ENCODE measurements at places on chromosomes 4 and X. TPM values are rescaled to one million over a fixed set of nuclear protein-coding genes. Genes with fewer than 3 reads are reported as not detected.
A peak's percentile ranks its signal among the peaks of the same experiment; 100 is the strongest.

DNA sequence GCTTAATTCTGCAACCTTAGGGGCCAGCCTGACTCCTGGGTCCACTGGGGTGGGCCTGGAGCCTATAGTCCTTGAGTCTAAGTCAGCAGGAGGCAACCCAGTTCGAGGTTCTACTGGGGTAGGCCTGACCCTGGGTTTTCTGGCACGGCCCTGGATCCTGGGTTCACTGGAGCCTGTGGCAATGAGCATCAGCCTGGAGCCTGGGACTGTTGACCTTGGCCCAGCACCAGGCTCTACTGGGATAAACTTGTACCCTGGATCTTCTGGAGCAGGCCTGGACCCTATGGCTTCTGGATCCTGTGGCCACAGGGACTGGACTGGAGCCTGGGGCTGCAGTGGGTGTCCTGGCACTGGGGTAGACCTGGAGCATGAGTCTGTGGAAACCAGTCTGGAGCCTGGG is 874.3 kb upstream of the INTU start:
- DNase-seq: no peak

The MND1 gene
- 33.6 TPM for total RNA-seq

- no peak for DNase-seq
These were observed 56.3 kb downstream of the ENOX2 start for GRCh38 chrX:130846746-130847145.

The TIMM8A gene
- 11.8 TPM for total RNA-seq

The RAB41 gene
- not detected for total RNA-seq

GRCh38 chr4:31007858-31008257 is 287.7 kb downstream of the PCDH7 start:
- DNase-seq: no peak

DNA sequence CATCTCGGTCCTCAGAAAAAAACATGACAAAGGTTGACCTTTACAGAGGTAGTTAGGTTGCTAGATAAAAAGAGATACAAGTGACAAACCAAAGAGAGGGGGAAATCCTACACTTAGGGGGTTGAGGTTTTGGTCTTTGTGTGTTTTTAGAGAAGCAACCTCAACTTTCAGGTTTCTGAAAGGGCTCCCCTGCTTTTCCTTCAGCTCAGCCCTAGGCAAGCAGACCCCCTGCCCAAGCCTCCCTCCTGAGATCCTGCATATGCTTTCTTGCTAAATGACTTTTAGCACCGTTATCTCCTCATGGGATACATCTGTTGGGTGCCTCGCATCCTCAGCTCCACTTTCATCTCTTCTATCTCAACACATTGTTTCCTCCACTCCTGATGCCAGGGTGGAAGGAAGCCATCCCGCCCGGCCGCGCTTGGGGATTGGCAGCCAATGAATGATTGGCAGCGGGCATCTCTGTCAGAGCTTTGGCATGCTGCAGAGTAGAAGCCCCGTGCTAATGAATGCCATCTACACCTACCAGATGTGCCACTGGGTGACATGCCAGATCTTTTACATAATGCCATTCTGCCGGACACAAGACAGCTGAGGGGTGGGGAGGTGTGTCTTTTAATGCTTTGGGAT is 15.0 kb upstream of the PRDM8 start:
- no peak for DNase-seq

DNA sequence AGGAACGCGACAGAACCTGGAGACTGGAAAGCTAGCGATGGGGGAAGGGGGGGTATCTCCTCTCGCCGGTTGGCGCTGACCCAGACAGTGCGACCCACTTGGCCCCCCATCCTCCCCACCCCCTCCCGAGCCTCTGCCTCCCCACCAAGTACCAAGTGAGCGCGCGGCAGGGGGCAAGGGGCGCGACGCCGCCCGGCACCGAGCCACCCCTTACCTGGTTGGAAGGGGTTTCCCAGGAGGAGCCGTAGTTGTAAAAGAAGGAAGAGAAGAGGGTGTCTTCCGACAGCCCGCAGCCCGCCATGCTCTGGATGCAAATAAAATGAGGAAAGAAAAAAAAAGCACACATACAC is 112.2 kb downstream of the DHX15 start:
- DNase-seq: no peak

- no peak for DNase-seq
These were observed 4.8 kb upstream of the EXOSC9 start for GRCh38 chr4:121796283-121796682.

DNA sequence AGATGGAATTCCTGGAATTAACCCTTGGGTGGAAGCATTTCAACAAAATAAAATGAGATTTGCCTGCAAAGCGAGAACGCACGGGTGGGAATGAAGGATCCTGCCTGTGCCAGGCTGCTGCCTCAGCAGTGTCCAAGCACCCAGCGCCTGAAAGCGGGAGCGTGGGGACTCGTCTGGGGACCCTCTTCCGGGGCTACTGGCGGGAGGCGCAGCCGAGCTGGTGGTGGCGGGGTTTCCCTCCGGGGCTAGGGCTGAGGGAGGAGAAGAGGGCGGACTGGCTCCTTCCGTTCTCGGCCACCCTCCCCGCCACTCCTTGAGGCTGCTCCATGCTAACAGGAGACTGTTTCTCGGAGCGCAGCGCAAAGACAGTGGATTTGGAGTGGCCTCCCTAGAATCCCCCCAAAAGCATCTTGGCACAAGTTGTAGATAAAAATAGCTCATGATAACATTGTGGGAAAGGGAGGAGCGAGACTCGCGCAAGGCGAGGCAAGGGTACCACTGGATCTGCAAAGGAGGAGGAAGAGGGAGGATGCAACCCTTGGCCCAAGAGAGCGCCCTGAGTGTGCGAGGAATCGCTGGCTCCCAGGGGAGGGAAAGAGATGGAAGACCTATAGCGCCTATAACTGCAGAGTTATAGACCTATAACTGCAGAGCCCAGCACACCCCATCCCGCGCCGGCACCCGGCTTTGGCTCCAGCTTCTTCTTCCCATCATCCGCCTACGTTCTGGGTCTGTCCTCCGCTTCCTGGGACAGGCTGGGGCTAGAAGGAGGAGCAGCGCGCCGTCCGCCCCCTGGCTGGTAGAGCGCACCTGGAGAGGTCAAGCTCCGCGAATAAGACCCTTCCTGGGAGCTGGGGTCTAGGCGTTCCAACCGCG is 1.3 kb downstream of the HS3ST1 start:
- DNase-seq: no peak

DNA sequence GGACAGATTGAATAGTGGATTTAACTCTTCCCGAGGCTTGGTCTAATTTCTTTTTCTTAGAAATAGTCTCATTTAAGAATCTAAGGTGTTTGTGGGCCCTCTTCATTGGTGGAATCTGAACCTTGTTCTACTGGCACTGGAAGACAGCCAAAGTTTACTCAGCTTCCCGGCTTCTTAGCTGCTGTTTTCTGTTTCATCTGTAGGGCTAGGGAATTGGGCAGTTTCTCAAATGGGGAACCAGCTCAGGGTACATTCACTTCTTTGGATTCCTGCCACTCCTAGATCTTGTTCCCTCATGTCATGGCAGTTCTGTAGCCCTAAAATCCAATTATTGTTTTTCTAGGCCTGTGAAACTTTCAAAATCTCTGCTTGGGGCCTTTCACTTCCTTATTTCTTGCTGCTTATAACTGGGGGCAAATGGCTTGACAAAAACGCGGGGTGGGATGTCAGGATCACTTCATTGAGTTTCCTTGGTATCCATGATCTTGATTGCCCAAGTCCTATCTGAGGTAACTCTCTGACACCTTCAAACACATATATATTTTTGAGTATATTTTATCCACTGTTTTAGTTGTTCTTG is 985.0 kb downstream of the C4orf33 start:
- no peak for DNase-seq

GRCh38 chr4:144557404-144557803 is 88.6 kb upstream of the HHIP start:
- DNase-seq: no peak

The ZXDB gene
- 13.9 TPM for total RNA-seq

The CENPE gene
- 22.4 TPM for total RNA-seq

GRCh38 chr4:4871573-4872313 is 12.3 kb downstream of the MSX1 start:
- DNase-seq: no peak

DNA sequence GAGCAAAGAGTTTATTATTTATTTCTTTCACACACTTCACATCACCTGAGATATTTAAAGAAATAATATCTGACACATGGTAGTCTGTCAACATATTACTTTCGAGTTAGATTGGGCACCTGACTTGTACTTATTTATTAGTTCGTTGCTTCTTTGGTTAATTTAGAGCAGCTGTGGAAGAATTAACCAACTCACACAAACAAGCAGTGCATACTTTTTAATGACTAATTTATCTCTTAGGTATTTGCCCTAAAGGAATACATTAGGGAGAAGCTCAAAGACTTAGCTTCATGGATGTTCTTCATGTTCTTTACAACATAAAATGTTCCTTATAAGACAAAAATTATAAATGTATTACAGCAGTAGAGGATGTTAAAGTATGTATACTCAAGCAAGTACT is 242.9 kb downstream of the ARHGAP24 start:
- no peak for DNase-seq

- no peak for DNase-seq
These were observed 756 bp downstream of the PABPC5 start for GRCh38 chrX:91435395-91435794.

DNA sequence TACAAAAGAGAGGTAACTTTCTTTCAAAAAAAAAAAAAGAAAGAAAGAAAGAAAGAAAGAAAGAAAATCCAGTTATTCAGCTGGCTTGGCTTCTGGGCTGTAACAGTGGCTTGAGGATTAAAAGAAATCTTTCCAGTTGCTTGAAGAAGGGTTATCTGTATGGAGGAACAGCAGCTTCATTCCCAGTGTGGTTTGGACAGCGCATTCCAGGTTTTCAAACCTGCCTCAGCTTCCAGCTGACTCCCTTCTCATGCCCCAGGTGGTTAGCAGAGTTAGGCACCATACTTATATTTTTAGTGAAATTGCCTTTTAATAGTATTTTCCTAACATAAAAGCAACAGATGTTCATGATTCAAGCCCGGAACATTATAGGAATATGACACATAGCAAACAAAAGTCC is 48.6 kb downstream of the TMEM164 start:
- DNase-seq: no peak

DNA sequence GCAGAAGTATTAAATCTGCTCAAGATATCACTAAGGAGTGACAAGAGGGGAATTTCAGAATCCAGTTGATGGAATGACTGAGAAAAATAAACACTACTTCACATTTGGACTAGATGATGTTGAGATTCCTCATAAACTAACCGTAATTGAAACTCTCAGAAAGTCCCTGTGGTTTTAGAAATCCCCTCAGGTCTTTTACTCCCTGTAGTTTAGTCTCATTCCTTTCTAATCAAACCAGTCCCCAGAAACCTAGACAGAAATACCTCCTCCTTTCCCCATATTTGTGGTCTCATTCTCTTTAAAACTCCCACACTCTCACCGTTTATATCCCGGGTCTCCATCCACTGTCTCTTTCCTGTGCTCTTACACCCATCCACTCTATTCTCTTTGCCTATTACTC is 15.0 kb upstream of the TLR1 start:
- DNase-seq: no peak

- no peak for DNase-seq
These were observed 34.8 kb downstream of the ASMT start for GRCh38 chrX:1649621-1650020.

- DNase-seq: no peak
These were observed 38.4 kb upstream of the CLNK start for GRCh38 chr4:10722957-10723356.

DNA sequence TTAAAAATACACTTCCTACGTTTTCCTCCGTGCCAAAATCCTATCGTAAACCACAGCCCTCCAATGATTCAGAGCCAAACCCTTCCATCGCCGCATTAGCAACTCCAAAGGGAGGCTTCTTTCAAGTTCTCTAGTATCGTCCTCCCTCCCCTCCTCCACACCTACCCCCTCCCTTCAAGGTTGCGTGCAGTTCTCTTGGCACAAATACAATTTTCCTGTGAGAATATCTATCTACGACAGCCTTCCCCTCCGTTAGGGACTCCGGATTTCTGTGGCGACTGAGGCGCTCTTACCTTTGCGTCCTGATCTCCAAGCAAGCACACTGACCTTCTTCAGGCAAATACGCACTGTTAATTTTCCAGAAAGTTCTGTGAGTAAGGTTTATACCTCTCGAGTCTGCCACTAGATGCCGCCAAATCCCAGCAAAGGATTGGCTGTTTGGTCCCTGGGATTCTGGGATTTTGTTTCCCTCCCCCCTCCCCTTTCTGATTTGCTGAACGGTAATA is 1.2 kb upstream of the MORF4L2 start:
- DNase-seq: peak; percentile 84

The ARMCX1 gene
- 0.05 TPM for total RNA-seq

GRCh38 chrX:20431486-20431885 is 164.8 kb upstream of the RPS6KA3 start:
- DNase-seq: no peak

GRCh38 chr4:64464581-64464980 is 55.3 kb upstream of the TECRL start:
- no peak for DNase-seq

The PGAM4 gene
- 0.22 TPM for total RNA-seq

The ARX gene
- 0.20 TPM for total RNA-seq

The EDA2R gene
- total RNA-seq: 32.2 TPM

- DNase-seq: no peak
These were observed 63.8 kb upstream of the TBL1X start for GRCh38 chrX:9401051-9401450.

The FAM133A gene
- 2.1 TPM for total RNA-seq

DNA sequence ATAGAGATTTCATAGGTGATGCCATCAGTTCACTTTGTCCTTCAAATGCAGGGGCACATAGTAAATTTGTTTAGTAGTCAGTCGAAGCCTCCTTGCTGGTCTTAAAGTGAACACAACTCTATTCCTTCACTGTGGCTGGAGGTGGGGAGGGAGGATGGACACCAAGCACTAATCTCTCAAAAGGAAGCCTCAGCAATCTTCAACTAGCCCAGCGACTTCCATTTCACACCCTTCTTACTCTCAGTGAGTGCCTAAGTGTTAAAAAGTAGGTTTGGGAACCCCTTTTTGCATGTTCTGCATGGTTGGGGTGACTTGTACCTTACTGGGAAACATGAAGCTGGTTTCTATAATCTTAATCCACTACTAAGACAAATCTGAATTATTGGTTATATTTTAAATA is 96.0 kb upstream of the GUCY1A1 start:
- no peak for DNase-seq

The F8 gene
- 3.4 TPM for total RNA-seq

GRCh38 chr4:131426023-131426758 is 1722.9 kb upstream of the PCDH10 start:
- no peak for DNase-seq

- no peak for DNase-seq
These were observed 23.7 kb upstream of the UNC5C start for GRCh38 chr4:95572304-95572991.

The NHS gene
- total RNA-seq: 5.0 TPM

- DNase-seq: no peak
These were observed 27.2 kb upstream of the DHX15 start for GRCh38 chr4:24611575-24611974.

The HSPA4L gene
- total RNA-seq: 27.0 TPM

The CCSER1 gene
- total RNA-seq: 1.1 TPM

DNA sequence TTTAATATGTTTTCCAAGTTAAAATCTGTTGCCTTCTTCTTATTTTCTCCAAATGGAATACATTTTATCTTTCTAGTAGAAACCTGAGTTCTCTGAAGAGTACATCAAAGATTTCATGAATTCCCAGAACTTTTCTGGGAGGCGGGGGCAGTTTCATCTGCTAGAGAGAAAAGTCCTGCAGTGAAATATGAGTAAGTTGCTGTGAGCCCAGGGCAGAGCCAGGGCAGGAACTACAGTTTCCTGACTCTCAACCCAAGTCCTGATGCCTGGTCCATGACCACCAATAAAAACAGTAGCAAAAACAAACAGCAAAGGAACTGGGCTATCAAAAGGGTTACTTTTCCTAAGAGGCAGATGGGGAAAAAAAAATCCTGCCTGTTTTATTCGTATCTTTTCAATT is 239.4 kb upstream of the CTSO start:
- no peak for DNase-seq

GRCh38 chr4:188002751-188003150 is 7.2 kb downstream of the ZFP42 start:
- DNase-seq: no peak
